Renal cortex interstitium (tissue), 15 donors: ENCODE measurements at places on chromosomes 2 and 18. TPM values are rescaled to one million over a fixed set of nuclear protein-coding genes. Genes with fewer than 3 reads are reported as not detected.

The FBLN7 gene
- polyA plus RNA-seq: 9.3 TPM

The ITGA6 gene
- 124 TPM for polyA plus RNA-seq

- DNase-seq: no peak
These were observed 5.8 kb upstream of the RIF1 start for GRCh38 chr2:151403914-151404313.

DNA sequence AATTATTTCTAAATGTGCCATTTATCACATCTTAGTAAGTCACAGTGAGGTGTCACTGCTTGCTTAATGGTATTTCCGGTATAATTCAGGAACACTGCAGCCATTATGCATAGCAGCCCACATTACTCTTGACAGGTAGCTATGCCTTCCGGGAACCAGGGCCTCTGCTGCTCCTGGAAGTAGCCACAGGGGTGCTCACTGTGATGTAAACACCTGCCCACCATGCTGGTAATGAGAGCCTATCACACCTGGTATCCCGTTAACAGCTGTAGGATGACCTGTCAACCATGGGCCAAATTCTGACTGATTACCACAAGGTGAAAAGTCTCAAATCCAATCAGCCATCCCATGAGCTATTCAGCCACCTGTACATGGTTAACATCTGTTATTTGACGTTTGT is 647.0 kb upstream of the NXPH2 start:
- no peak for DNase-seq
